Stimulated activated CD4-positive, alpha-beta T cell treated with anti-CD3 and anti-CD28 coated beads, Interleukin-12 subunit alpha, Interleukin-12 subunit beta, amount 100 ng/mL, for 48 hours (primary cell): ENCODE measurements at places on chromosomes 3 and 15.

DNA sequence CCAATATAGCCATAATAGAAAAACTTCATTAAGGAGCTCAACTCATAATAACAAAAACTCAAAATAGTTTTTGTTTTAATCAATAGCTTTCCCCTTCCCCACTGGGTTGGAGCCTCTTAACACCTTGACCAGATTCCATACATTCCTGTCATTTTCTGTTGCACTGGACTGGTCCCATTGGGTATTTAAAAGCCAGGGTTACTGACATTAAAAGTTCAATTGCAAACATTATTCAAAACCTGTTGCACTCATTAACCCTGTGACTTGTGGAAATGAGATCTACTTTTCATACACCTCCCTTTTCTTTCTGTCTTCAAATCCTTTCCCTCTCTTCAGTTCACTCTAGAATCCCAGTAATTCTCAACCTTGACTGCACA, 1.7 kb upstream of the HRG start:
- DNase-seq: no peak

- DNase-seq: no peak
Measured at GRCh38 chr3:98613616-98614015, 20.2 kb upstream of the CPOX start.

DNA sequence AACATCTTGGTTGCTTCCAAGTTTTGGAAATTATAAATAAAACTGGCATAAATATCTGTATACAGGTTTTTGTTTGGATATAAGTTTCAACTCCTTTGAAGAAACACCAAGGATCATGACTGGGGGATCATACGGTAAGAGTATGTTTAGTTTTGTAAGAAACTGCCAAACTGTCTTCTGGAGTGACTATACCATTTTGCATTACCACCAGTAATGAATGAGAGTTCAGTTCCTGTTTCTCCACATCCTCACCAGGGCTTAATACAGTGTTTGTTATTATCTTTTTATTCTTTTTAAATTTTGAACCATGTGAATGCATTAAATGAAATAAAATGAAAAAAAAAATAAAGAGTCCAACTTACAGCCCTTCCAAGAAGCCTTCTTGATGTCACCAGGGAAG, 3.7 kb upstream of the ANKUB1 start:
- no peak for DNase-seq

DNA sequence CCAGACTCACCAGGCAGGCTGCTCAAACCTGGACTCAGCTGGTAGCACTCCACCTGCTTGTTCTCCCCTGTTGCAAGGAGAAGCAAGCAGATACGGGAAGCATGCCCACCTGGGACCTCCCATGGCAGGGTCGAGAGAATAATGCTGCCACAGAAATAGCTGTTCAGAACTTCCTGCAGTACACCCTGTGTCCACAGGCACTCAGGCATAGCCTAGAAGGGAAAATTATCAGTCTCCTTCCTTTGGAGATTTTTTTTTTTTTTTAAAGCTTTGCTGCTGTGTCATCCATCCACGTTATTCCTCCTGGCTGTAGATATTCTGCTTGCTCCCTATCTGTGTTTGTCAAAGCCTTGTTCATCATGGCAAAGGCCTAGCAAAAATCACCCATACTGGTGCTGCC, 32.7 kb upstream of the RPS17 start:
- no peak for DNase-seq

DNA sequence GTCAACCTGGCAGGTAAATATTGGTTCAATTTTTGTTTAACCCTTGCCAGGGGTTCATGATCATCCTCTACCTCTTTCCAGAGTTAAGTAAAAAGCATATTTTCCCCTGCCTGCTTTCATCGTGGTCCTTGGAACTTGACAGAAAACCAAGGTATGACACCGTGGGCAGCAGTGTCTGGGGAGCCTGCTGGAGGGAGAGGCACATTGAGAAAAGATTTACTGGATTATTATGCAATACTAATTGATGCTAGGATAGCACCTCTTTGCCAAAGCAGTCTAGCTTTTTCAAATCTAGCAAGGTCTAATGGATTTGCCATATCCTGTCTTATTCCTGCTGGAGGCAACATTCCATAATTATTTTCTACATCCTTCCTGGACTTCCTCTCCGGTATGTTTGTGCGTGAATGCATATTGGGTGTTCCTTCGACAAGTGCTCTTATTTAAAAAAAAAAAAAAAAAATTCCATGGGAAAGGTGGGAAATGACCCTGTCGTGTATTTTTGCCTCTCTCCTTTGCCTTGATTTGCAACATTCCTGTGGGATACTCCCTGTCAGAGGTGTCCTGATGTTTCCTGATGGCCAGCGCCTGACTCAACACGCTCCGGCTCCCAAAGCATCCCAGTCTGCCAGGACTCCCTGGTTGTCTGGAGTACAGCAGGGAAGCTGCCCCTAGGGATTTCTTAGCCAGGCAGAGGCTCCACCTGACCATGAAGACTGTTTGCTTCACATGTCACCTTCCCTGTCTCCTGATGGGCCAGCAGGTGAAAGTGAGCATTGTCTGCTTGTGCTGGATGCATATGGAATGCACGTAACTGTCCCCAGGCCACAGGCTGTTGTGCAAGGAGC, 6.3 kb downstream of the BHLHE40 start:
- no peak for DNase-seq

- no peak for DNase-seq
Measured at GRCh38 chr3:72537448-72537847, 310.8 kb downstream of the SHQ1 start.

- no peak for DNase-seq
Measured at GRCh38 chr15:82807920-82808633, 1.4 kb upstream of the WHAMM start.

GRCh38 chr3:13318626-13319470, 101.3 kb downstream of the NUP210 start:
- no peak for DNase-seq

DNA sequence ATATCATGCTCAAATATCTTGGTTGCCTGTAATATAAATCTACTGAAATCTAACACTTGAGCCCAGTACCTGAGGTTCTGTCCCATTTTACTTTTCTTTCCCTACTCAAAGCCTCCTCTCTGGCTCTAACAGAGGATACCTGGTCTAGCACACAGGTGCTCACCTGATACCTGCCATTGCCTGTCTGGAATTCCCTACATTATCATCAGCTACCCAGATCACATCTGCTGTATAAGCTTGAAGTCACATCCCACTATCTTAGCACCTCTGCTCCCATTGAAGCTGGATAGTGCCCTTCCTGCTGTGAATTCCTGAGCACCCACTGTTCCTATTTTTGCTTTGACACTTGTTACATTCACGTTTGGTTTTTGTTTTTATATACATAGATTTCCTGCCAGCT, 30.5 kb downstream of the GYG1 start:
- DNase-seq: no peak

DNA sequence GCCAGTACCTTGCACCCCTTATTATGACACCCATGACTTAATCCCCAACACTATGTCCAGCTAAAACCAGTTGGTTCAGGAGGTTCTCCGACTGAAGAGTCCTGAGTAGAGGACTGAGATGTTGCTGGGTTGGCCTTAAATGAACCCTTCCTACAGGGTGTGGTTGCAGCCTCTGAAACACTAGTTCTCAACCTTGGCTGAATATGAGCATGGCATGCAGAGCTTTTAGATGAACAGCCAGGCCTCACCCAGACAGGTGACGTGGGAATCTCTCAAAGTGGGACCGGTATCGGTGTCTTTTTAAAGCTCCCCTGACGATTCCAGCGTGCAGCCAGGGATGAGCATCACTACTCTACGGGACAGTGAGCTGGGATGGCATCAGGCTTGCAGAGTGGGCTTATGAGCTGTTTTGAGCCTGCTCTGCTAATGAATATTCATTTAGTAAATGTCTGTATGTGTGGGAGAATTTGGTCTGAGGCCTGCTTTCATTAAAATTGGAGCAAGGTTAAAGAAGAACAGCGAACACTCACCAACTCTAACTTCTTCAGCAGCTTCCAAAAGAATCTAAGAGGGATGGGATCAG, 79.7 kb upstream of the PRICKLE2 start:
- no peak for DNase-seq

GRCh38 chr3:159919873-159920272, 68.8 kb upstream of the IL12A start:
- DNase-seq: no peak

- no peak for DNase-seq
Measured at GRCh38 chr3:126510308-126510910, 7.2 kb downstream of the UROC1 start.

DNA sequence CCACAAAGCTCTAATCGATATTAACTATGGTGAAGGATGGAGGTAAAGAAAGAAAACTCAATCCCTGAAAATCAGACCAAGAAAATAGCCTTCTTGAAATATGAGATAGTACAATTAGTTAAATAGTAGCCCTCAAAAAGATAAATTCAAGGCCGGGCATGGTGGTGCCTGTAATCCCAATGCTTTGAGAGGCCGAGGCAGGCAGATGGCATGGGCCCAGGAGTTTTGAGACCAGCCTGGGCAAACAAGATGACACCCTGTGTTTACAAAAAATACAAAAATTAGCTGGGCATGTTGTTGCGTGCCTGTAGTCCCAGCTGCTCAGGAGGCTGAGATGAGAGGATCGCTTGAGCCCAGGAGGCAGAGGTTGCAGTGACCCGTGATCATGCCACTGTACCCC, 31.6 kb upstream of the CEP152 start:
- no peak for DNase-seq

DNA sequence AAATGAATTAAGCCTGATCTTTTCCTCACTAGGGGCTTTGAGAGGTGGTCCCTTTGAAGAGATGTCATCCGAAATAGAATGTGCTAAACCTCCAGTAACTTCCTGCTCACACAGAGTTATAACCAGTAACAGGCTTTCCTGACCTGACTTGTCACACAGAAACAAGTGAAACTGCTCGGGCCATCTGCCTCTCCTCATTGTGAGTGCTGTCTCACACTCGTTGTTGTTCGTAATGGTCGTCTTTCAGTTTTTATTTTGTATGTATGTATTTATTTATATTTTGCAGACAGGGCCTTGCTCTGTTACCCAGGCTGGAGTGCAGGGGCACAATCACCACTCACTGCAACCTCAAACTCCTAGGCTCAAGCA, 24.0 kb downstream of the ACSBG1 start:
- DNase-seq: no peak

DNA sequence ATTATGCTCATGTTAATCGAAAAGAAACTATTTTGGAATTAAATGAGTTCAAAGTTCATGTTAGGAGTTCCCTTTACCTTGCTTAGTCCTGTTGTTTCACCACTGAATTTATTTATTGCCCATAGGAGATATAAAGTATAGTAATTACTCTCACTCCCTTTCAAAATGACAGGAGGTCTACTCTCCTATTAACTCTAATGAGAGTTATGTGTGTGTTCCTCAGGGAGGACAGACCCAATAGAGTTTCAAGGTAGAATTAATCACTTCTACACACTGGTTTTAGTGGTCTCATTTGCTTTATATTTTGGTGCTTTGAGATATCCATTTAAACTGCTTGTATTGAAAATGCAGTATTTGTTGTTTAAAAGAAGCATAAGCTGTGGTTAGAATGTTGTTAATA, 398.9 kb downstream of the NLGN1 start:
- no peak for DNase-seq

- no peak for DNase-seq
Measured at GRCh38 chr3:107217172-107217571, 160.1 kb upstream of the CCDC54 start.

DNA sequence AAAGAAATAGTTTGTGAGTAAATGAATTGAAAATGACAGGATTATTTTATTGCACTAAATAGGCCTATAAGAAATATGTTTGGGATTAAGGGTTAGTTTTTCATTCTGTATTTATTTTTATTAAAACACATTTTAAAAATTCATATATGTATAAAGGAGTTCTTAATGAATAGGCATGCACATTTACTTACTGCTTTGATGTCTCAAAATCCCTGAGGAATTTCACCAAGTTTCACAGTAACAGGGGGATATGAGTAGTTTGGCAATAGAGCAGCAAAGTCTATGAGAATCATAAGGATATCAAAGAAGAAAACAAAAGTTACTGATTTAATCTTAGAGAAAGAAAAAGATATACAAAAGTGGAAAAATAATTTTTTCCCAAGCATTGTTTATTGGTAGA, 411.7 kb downstream of the NAALADL2 start:
- no peak for DNase-seq

GRCh38 chr15:96146726-96147125, 183.8 kb upstream of the NR2F2 start:
- no peak for DNase-seq

GRCh38 chr3:23440416-23441294, 237.5 kb downstream of the UBE2E2 start:
- no peak for DNase-seq

GRCh38 chr3:99845331-99845730, 27.7 kb downstream of the CMSS1 start:
- DNase-seq: no peak

DNA sequence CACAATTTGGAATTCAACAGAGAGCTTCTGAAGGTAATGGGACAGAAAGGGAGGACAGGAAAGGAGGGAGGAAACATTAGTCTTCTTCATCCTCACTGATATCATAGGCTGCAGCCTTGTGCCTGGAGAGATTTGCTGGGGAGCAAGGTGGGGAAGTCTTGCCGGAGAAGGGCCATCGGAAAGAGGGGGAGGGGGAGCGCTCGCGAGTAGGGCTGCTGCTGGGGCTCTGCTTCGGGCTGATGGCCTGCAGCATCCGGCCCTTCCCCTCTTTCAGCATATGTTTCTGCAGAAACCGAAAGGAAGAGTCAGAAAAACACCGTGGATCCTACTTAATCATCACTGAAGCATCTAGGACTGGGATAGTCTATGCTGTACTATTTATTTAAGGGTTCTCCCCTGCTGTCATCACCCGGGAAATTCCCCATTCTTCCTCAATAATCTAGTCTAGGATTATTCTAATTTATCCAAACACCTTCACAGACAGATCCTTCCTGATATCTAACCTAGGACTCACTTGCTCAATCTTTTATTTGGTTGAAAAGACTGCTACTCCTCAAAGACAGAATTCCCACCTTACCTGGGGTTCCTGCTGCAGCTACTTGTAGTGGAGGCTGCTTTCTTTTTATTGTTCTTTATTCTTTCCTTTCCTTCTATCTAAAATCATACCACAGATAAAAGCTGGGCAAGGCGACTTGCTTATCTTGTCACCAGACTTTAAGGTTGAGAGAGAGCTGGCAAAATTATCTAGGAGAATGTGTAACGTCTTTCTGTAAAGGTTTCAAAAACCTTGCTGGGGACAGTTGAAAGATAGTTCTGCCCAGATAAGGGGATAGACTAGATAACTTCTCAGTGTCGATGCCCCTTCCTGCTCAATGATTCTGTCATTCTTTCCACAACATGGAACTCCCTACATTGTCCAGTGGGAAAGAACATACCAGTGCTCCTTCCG, 22.6 kb downstream of the SLC51A start:
- DNase-seq: no peak

DNA sequence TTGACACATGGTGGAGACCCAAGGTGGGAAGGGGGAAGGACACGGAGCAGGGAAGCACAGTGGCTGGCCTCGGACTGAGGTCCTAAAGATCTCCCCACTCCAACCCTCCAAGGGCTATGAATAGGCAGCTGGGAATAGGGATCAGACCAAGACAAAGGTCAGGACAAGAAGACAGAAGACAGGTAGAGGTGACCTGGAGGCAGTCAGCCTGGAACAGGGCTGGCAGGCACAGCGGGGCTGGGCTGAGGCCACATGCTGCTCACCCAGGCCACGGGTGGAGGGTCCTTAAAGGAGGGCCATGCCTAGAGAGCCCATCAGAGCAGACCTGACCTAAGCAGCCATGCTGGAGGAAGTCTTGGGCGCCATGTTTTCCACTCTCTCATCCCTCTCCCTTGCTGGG, 2.7 kb upstream of the PLA2G4D start:
- no peak for DNase-seq
